NCI-H1092 (cell line): ENCODE measurements at places on chromosomes 2 and 18.

- DNase-seq, result no peak
These were observed 42.8 kb downstream of the CCDC68 start for GRCh38 chr18:54916507-54916906.

GRCh38 chr2:12839339-12839738 is 122.6 kb downstream of the TRIB2 start:
- DNase-seq, result no peak

GRCh38 chr2:7852546-7852945 is 829.3 kb upstream of the ID2 start:
- DNase-seq, result no peak

- DNase-seq, result no peak
These were observed 1088.1 kb downstream of the TSN start for GRCh38 chr2:122843503-122843902.

- DNase-seq, result no peak
These were observed 54.7 kb upstream of the ID2 start for GRCh38 chr2:8627019-8627691.

DNA sequence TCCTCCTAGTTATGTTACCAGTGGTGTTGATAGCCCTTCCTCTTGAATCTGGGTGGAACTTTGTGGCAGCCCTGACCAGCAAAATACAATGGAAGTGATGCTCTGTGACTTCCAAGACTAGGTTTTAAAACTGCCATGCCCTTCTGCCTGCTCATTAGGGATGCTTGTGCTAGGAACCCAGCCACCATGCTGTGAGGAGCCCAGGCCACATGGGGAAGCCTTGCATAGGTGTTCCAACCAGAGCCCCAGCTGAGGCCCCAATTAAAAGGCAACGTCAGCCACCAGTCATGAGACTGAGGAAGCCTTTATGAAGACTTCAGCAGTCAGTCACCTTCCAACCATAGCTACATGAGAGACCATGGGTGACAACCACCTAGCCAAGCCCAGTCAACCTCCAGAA is 14.0 kb upstream of the MAPRE2 start:
- no peak for DNase-seq

DNA sequence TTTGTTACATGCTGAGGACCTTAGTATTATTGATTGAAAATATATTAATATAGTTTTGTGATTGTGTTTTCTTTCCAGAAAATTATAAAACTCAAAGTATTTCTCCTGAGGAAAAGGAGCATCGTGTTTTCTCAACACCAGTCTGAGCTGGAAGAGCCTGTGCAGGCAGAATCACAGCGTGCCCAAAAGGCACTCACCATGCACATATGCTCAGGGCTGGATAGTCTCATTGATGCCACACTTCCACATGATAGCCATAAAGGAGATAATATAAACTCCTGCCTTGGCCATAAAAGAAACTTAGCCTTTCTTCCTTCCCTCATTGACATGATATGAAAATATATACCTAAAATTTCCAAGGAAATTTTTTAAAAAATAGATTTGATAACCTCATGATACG is 4.0 kb downstream of the PDE1A start:
- no peak for DNase-seq

DNA sequence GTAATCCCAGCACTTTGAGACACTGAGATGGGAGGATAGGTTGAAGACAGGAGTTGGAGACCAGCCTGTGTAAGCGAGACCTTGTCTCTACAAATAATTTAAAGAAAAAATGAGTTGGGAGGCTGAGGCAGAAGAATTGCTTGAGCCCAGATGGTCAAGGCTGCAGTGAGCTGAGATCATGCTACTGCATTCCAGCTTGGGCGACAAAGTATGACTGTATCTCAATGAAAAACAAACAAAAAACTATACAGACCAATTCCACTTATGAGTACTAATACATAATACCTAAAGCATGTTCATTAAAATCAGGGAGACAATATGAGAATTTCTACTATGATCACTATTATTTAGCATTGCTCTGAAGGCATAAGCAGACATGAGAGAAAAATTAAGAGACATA is 12.6 kb downstream of the RNF149 start:
- DNase-seq, result no peak

GRCh38 chr2:237743024-237743423 is 55.6 kb upstream of the RBM44 start:
- DNase-seq, result no peak

- no peak for DNase-seq
These were observed 158.3 kb upstream of the NDUFV2 start for GRCh38 chr18:8943900-8944870.

DNA sequence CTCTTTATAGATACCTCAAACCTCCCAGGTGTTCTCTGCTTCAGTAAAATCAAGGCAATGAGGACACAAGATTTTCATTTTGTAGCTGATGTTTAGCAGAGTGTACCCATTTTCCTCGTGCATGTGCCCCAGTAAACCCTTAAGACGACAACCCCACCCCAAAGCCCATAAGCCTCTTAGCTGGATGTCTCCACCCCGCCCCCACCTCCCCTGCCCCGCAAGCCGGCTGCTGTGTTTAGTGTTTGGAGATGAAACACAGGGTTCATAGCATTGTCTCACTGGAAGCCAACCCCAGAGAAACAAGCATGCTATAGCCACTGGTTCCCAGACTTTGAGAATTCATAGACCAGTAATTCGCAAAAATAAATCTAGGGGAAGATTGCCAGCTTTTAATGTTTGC is 5.8 kb upstream of the SAG start:
- no peak for DNase-seq

DNA sequence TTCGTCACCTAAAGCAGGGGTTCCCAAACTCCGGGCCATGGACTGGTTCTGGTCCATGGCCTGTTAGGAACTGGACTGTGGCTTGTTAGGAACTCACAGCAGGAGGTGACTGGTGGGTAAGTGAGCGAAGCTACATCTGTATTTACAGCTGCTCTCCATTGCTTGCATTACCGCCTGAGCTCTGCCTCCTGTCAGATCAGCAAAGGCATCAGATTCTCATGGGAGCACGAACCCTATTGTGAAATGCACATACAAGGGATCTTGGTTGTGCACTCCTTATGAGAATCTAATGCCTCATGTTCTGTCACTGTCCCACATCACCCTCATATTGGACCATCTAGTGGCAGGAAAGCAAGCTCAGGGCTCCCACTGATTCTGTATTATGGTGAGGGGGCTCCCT is 217.0 kb downstream of the ZFP36L2 start:
- DNase-seq, result no peak

- DNase-seq, result no peak
These were observed 814.0 kb upstream of the ID2 start for GRCh38 chr2:7867867-7868266.

- no peak for DNase-seq
These were observed 1156.6 kb downstream of the RPIA start for GRCh38 chr2:89848114-89848513.

- no peak for DNase-seq
These were observed 329.3 kb downstream of the ARHGAP15 start for GRCh38 chr2:143458258-143459190.

- no peak for DNase-seq
These were observed 101.6 kb downstream of the AP1S3 start for GRCh38 chr2:223735659-223736244.

DNA sequence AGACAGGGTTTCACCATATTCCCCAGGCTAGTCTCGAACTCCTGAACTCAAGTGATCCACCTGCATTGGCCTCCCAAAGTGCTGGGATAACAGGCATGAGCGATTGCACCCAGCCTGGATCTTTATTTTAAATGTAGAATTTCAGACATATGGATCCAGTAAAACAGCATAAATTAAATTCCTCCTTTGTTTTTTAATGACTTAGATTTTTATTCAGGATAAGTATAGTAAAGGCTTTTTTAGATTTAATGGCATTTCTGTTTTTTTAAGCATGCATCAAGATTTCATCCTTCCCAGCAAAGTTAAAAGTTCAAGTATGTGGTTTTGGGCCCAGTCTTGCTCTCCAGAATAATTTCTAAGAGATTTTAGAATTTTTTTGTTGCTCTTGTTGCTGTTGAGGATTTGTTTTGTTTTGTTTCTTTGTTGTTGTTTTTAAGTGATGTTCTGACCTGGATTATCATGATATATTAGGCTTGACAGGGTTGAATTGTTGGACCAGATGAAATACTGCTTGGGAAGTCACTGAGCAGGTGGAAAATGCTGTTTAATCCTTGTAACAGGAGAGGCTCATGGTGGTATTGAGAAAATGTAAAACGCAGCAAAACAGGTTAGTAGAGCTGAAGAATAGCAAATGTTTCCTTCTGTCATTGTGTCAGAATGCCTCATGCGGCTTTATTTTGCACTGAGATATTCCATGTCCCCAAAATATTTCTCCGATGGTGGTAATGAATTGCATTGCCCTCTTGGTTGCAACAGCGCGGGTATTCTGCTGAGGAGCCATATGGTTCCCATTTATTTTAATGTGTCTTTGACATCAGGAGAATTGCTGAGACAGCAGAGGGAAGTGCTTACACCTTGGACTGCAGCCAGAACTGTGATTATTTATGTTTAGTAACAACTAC is 147.9 kb downstream of the GALNT3 start:
- DNase-seq, result peak; percentile 40

DNA sequence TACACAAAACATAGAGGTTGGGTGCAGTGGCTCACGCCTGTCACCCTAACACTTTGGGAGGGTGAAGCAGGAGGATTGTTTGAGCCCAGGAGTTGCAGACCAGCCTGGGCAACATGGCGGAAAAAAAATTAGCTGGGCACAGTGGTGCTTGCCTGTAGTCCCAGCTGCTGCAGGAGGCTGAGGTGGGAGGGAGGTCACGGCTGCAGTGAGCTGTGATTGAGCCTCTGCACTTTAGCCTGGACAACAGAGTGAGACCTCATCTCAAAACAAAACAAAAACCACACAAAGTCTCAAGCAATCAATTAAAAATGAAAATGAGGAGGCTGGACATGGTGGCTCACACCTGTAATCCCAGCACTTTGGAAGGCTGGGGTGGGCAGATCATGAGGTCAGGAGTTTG is 4.9 kb downstream of the NOP58 start:
- no peak for DNase-seq

GRCh38 chr2:48590017-48590416 is 27.6 kb upstream of the GTF2A1L start:
- DNase-seq, result no peak

GRCh38 chr18:75369026-75369721 is 58.3 kb downstream of the SMIM21 start:
- no peak for DNase-seq

DNA sequence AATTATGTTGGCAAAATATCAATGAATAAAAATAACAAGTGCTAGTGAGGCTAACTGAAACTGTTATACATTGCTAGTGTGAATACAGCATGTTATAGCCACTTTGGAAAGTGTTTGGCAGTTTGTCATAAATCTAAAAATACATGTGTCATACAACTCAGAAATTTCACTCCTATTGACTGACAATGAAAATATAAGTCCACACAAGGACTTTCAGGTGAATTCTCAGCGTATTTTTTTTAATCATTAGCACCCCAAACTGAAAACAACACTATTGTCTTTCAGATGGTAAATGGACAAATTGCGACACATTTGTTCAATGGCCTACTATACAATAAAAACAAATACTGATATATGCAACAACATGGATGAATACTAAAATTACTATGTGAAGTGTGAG is 884.8 kb downstream of the TRIB2 start:
- DNase-seq, result no peak

- no peak for DNase-seq
These were observed 37.7 kb downstream of the ID2 start for GRCh38 chr2:8719528-8719927.

DNA sequence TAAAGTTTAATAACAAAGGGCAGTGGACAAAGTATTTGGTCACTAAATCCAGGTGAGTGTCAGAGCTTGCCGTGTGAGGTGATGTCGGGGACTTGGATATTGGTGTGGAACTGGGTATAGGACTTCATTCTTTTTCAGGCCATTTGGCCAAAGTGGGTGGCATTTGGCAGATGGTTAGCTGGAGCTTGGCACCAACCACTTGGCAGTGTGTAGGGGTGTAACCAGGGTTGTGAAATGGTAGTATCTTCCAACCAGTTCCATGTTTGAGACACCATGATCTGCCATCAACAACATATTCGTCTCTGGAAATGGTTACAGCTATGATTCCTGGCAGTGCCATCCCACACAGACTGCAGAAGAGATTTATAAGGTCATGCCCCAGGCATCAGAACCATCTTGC is 113.9 kb downstream of the CCDC85A start:
- no peak for DNase-seq

- peak; percentile 5 for DNase-seq
These were observed 810.1 kb upstream of the POU3F3 start for GRCh38 chr2:104043864-104044263.

DNA sequence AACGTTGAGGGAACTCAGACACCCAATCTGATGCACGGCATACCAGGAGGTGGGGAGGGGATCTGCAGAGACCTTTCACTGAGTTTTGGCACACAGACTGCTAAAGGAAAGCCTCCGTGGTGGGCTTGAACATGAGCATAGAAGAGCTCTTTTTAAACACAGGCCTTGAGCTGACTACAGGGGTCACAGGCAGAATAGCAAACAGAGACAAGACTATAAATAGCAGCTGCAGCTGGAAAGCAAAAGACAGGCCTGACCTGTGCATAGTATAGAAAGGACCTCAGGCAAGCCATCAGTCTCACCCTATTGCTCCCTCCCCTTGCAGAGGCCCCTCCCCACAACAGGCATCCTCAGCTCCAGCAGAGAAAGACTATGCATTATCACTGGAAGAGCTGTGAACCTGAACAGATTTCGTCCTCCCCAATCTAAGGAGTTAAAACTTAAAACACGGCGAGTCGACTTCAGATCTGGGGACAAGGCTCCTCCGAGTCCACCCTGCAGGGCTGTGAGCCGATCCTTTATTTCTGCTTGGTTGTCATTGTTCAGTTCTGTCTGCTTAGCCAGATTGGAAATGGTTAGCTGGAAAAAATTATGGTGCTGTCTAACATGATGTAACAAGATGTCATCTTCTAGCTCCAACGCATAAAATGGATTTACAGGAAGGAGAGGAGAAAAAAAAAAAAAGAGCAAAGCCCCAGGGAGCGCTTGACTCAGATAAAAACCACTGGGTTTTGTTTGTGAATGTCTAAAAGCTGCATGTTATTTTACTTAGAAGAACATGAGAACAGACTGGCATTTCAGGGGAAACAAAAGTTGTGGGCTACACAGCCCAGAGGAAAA is 25.2 kb upstream of the LCLAT1 start:
- DNase-seq, result peak; percentile 20

GRCh38 chr18:33717339-33717738 is 139.3 kb downstream of the ASXL3 start:
- no peak for DNase-seq

GRCh38 chr2:17242813-17243485 is 275.3 kb downstream of the RAD51AP2 start:
- no peak for DNase-seq

- DNase-seq, result no peak
These were observed 32.6 kb upstream of the RND3 start for GRCh38 chr2:150520033-150520432.

GRCh38 chr2:68371581-68371980 is 6.5 kb downstream of the PLEK start:
- no peak for DNase-seq
